Urinary bladder (tissue), 4 donors: ENCODE measurements at places on chromosomes 2 and 18. TPM values are rescaled to one million over a fixed set of nuclear protein-coding genes. Genes with fewer than 3 reads are reported as not detected.

- no peak for DNase-seq
Measured at GRCh38 chr18:44848644-44849335, 168.1 kb downstream of the SETBP1 start.

DNA sequence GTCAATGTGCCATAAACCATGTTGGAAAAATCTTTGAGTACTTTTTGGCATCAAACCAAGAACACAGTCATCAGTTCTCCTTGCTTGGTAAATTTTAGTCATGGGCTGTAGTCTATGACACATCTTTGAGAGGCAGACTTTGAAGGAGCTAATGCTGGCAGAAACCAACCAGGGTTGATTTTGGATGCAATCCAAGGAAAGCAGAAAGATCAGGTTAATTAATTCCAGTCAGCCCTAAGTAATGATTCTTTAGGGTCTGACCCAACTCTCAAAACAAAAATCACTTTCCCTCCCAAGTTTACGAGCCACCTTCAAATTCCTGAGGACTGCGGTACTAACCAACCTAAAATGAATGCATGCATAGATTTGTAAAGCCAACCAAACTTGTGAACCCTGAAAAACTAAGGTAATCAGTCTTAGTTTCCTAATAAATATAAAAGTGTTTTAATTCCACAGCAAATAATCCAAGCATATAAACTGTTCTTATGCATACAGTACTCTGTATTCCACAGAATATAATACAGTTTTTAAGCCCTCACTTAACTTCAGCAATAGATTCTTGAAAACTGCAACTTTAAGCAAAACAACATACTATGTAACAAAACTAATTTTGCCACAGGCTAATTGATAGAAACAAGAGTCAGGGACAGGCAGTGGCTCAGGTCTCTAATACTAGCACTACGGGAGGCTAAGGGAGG lies 22.0 kb downstream of the AP1S3 start:
- peak; percentile 57 for DNase-seq

The LYPD1 gene
- total RNA-seq, result 0.79 TPM

The SPATA3 gene
- not detected for total RNA-seq
